CD4-positive, alpha-beta T cell treated with Interleukin-4 for 1 hour (primary cell): ENCODE measurements at places on chromosomes 11 and 22.

- no peak for DNase-seq
Observed at GRCh38 chr11:32580967-32581366, 2.7 kb upstream of the EIF3M start.

GRCh38 chr11:80031014-80031600 lies 590.3 kb upstream of the TENM4 start:
- DNase-seq = no peak

DNA sequence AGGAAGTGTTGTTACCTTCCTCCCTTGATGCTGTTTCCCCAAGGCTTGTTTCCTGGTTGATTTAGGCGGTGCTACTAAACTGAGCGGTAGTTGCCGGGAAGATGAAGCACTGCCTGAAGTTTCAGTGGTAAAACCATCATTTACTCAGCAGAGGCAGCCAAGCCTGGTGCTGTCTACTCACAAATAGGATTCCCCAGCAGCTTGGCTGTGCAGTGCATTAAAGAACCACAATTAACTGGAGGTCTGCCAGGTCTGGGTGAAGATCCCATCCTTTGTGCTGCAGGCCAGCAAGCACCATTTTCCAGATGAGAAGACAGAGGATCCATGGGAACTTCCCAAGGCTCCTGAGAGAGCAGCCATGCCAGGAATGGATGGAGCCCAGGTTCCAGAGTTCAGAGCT lies 231.9 kb upstream of the E2F8 start:
- no peak for DNase-seq

- no peak for DNase-seq
Observed at GRCh38 chr22:37291559-37292298, 9.4 kb downstream of the CYTH4 start.

DNA sequence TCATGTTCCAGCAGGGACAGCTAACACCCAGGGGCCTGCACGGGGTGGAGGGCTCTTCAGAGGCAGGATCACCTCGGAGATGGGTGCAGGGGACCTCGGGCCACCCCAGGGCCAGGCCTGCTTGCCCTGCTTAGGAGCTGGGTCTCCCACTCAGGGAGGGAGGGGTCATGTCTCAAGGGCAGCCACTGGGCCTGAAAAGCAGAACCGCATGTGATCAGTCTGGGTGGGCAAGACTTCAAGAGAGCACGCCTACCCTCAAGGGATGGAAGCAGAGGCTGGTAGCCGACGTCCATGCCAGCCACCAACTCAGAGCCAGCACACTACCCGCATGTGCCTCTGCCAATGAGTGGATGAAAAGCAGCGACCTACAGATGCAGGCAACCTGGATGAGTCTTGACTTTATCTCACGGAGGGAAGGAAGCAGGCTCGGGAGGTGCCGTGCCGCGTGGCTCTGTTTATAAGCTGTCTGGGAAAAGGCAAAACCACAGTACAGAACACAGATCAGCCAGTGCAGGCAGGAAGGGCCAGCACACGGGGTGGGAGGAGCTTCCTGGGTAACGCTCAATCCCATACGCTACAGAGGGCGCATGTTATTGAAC lies 16.0 kb downstream of the TBX1 start:
- DNase-seq = no peak

DNA sequence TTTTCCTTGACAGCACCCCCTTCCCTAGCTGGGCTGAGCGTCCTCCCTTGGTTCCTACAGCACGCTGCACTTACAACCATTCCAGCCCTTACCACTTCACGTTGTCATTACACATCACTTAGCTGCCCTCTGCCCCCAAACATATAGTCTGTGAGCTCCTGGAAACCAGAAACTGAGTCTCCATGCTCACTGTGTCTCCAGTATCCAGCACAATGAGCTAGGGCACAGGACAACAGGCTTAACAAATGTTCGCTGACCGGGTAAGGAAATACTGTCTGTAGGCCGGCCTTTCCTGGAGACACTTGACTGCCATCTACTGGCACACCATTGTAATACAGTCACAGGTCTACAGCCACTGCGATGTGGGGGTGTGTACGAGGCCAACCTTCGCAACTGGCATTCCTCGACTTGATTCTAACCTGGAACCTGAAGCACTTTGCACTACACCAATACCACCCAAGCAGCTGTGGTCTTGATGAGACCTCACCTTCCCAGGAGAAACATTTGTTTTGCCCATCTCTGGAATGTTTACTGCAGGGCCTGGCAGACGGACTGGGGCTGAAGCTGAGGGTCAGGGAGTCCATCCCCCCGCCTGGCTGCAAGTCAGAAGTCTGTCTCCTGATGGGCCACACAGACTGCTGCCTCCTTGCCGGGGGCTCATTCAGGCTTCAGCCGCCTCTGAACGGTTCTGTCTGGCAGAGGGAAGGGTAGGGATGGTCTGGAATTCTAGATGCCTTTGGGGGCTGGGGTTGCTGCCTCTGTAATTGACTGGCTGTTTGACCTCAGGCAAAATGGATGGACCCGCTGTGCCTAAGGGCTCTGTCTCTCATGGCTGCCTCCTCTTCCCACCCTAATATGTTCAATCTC lies 72.0 kb downstream of the SYN3 start:
- DNase-seq = peak; percentile 30

DNA sequence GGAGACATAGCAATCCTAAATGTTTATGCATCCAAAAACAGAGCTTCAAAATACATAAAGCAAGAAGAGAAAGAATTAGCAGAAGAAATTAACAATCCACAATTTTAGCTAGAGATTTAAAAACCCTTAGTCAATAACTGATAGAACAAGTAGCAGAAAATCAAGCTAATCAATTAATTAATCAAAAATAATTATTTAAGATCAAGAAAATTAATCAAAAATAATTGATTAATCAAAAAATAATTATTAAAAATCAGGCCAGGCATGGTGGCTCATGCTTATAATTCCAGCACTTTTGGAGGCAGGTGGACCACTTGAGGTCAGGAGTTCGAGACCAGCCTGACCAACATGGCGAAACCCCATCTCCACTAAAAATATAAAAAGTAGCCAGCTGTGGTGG lies 29.2 kb downstream of the C11orf24 start:
- DNase-seq = no peak

- DNase-seq = no peak
Observed at GRCh38 chr11:75342231-75342918, 9.1 kb downstream of the ARRB1 start.

- DNase-seq = no peak
Observed at GRCh38 chr22:44165286-44165874, 15.3 kb upstream of the PARVG start.

GRCh38 chr11:17887779-17888178 lies 125.1 kb downstream of the SERGEF start:
- no peak for DNase-seq

DNA sequence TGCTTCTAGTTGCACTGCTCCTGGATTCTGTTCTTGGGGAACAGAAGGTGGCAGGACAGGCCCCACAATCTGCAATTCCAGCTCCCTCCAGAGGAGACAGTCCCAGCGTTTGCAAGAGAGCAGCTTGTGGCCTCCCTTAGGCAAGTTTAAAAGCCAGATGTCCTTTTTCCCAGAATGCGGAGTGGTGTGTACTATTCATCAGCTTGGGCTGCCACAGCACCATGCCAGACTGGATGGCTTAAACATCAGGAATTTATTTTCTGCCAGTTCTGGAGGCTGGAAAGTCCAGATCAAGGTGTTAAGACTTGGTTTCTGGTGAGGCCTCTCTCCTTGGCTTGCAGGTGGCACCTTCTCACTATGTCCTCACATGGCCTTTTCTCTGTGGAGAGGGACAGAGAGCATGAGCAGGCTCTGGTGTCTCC lies 11.7 kb downstream of the MIAT start:
- DNase-seq = no peak

GRCh38 chr11:66316849-66317251 lies at the start of gene CD248:
Gene CD248, minus strand, starts transcription at chr11:66317044. Its CDS starts 17 bp downstream, at chr11:66317027.
- DNase-seq = no peak

GRCh38 chr22:32853662-32854061 lies 52.2 kb downstream of the TIMP3 start:
- DNase-seq = no peak

GRCh38 chr11:59708537-59708936 lies 5.1 kb downstream of the OR10V1 start:
- DNase-seq = no peak

DNA sequence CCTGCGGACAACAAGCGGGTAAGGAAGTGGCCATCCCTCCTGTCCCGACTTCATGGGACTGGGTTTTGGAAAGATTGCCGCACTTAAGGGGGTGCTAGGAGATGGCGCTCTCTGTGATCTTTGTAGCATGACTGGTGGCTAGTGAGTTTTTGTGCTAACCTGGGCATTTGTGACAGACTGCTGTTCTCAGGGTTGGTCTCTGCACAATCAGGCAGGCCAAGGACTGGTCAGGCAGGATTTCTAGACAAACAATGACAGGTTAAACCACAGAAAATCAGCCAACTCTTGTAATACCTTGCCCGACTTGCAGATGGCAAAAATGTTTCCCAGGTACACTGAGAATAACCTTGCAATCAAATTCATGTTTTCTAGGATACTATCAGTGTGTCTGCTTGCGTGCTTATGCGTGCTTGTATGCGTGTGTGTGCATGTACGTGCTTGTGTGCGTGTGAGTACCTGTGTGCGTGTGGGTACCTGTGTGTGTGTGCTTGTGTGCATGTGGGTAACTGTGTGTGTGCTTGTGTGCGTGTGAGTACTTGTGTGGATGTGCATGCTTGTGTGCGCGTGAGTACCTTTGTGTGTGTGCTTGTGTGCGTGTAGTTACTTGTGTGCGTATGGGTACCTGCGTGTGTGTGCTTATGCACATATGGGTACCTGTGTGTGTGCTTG lies 25.6 kb upstream of the SORL1-AS1 start:
- no peak for DNase-seq

DNA sequence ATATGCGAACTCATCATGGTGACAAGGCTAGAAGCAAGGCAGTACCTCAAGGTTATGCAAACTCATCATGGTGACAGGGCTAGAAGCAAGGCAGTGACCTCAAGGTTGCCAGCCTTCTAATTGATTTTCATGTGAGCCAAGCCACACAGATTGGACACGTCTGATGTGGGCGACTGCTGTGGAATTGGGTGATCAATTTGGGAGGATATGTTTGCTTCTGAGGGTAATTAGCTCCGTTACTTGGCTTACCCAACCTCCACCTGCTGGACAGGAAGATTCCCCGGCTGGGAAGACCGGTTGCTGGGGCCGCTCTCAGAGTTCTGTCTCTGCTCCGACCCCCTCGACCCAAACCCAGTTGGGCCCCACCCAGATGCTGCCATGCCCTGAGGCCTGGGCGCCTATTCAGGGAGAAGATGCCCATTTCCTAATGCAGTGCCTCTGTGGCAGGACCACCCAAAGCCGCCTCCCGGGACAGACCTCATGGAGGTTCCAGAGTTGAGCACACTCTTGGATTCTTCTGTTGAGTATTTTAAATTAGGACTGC lies 69.9 kb upstream of the SHANK2 start:
- DNase-seq = no peak

DNA sequence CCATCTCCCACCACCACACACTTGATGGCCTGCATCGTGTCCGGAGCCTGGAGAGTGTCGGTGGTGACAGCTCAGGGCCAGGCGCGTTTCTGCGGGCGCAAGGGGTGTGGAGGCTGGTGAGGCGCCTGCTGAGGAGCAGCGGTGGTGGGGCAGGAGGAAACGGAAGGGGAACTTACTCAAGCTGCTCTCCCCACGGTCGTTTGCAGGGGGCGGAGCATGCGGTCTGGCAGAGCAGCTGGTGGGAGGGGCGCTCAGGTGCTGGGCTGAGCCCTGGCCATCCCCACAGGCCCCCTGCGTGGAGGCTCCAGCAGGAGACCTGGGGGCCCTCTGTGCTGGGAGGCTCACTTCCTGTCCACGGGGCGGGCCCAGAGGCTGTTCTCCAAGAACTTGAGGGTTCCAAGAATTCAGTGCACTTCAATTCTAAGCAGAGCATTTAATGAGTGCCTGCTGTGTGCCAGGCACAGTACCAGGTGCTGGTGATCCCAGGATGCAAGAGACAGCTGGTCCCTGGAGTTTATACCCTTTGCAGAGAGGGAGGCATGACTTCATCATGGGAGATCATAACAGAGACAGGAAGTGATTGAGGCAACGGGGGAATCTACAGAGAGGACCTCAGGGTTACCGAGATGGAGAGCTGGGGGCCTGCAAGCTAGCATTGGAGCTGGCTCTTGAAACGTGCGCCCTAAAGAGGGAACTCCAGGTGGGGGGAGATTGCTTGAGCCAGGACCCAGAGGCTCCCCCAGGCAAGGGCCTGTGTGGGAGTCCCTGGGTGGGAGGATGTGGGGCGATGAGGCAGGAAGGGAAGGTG lies at the start of gene RAC2:
Gene RAC2 (minus strand): TSS at position 156 of the 808 bp plus-strand sequence. CDS start 121 bp downstream, at position 35.
- peak; percentile 91 for DNase-seq

GRCh38 chr11:75667255-75667830 lies 1.5 kb downstream of the MAP6 start:
- DNase-seq = no peak

DNA sequence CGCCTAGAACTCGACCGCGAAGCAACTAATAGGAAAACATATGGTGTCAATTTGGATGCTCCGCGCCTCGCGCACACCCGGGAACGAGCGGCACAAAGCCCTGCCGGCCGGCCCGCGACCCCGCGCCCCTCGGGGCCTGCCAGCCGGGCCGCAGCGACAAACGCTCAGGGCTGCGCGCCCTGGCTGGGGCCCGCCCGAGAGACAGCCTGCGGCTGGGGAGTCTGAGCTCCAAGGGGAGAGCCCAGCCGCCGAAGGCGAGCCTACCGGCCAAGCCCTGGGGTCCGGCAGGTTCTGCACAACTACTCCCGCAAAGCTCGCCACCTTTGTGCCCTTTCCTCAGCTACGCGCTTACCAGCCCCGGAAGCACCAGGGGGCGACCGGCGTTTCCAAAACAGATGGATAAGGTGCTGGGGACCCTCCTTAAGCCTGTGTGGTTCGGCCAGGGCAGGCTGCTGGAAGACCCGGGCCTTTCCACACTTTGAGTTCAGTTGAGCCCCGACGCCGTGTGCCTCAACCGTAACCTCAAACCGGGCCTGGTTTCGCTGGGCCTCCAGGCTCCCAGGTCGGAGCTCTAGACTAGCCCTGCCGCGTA lies 6.0 kb downstream of the PAX6 start:
- no peak for DNase-seq

DNA sequence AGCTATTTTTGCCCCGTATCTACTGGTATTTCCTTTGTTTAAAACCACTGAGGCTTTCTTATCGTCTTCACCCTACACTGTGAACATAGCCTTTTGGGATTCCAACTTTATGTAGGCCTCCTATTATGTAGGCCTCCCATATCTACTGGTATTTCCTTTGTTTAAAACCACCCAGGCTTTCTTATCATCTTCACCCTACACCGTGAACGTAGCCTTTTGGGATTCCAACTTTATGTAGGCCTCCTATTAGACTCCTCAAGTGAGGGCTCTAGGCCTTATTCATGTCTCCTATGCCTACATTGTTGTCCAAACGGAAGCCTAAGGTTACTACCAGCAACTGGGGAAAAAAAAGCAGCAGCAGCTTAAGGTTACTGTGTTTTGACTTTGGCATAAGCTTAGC lies 23.7 kb downstream of the CEP295 start:
- no peak for DNase-seq

GRCh38 chr11:121793291-121793690 lies 322.7 kb downstream of the BLID start:
- DNase-seq = no peak

- no peak for DNase-seq
Observed at GRCh38 chr11:12631651-12632050, 42.6 kb upstream of the TEAD1 start.

DNA sequence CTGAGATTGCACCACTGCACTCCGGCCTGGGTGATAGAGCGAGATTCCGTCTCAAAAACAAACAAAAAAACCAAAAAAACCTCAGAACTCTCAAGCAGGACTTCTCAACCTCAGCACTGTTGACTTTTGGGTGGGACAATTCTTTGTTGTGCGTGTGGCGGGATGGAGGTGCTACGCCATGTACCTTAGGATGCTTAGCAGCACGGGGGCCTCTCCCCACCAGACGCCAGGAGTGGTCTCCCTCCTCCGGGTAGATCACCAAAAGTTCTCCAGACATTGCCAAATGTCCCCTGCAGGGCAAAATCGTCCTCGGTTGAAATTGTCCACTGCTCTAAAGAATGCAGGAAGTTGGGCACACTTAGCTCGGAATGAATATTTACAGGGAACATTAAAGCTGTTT lies 26.9 kb upstream of the ATXN10 start:
- DNase-seq = no peak
